Right atrium auricular region (tissue), 2 donors: ENCODE measurements at places on chromosomes 16 and 17. TPM values are rescaled to one million over a fixed set of nuclear protein-coding genes. Genes with fewer than 3 reads are reported as not detected.

GRCh38 chr17:37179893-37180292, 195.9 kb upstream of the C17orf78 start:
- H3K4me1 ChIP-seq, result no peaks in the 10 kb centered on the region
- no peak overlapping the region for H3K27ac ChIP-seq
- peaks cover 12% of the 10 kb centered on the region for H3K36me3 ChIP-seq
- no peaks in the 10 kb centered on the region for H3K27me3 ChIP-seq
- no peak overlapping the region for H3K4me3 ChIP-seq
- no peak for DNase-seq

GRCh38 chr16:81532491-81533174, 88.0 kb downstream of the CMIP start:
- DNase-seq, result no peak
- no peak overlapping the region for H3K27ac ChIP-seq

GRCh38 chr16:72740347-72740746, 307.6 kb downstream of the ZFHX3 start:
- H3K4me3 ChIP-seq, result no peak overlapping the region
- no peaks in the 10 kb centered on the region for H3K4me1 ChIP-seq
- no peak overlapping the region for H3K27ac ChIP-seq
- H3K27me3 ChIP-seq, result no peaks in the 10 kb centered on the region

GRCh38 chr16:23434380-23434779, 18.6 kb downstream of the COG7 start:
- no peak overlapping the region for H3K4me3 ChIP-seq
- H3K27ac ChIP-seq, result no peak overlapping the region
- no peaks in the 10 kb centered on the region for H3K4me1 ChIP-seq

The SEPTIN12 gene
- total RNA-seq, result not detected

DNA sequence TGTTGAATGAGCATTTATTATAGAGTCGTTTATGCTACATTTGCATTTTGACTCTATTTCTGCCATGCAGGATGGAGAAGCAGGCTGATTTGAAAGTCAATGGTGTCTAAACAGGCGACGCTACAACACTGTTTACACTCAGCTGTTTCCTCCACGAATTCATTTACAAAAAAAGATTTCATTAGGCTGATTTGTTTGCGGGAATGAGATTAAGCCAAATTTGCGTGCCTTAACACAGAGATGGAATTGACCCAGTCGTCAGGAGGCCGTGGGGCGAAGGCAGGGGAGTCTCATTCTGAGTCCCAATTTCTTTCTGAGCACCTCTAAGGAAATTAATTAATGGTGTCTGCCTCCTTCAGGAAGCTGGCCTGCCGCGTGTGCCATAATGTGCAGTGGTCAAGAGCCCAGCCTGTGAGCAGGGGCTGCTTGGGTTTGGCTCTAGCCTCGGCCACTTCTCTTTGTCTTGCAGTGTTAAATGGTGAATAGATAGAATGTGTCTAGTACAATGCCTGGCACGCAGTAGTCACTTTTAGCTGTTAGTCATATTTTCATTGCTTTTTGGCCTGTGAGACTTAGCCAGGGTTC, 88.6 kb upstream of the NKD1 start:
- no peaks in the 10 kb centered on the region for H3K36me3 ChIP-seq
- no peak for DNase-seq
- no peak overlapping the region for H3K27ac ChIP-seq
- no peaks in the 10 kb centered on the region for H3K27me3 ChIP-seq
- no peak overlapping the region for H3K4me3 ChIP-seq
